Ureter (tissue), 1 donor: ENCODE measurements at places on chromosomes 6 and 20.

DNA sequence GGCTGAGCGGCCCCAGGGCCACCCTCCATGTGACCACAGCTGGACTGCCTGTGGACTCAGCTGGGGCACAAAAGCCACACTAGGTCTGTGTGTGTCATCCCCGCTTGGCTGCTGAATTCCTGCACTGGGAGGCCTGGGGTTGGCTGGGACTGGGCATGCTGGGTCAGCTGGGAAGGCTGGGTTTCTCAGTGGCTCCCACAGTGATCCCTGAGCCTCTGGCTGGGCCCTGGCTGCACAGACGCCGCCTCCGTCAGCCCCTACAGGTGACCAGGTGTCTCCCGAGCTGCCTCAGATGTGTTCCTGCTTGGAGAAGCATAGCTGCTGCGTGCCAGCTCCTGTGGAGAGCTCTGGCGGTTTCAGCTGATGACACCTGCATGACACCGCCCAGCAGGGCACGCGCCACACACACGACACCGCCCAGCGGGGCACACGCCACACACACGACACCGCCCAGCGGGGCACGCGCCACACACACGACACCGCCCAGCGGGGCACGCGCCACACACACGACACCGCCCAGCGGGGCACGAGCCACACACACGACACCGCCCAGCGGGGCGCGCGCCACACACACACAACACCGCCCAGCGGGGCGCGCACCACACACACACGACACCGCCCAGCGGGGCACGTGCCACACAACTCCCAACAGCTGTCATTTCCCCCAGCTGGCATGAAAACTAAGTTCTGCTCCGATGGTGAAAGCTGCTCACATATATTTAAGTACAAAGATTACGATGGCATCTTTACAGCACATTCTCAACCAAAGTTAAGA, 88.8 kb downstream of the TAF4 start:
- DNase-seq = no peak

GRCh38 chr20:50029697-50030461, 47.1 kb downstream of the SNAI1 start:
- no peak for DNase-seq

GRCh38 chr20:11492386-11492785, 425.3 kb upstream of the BTBD3 start:
- DNase-seq = no peak

GRCh38 chr6:97150932-97151331, 132.1 kb downstream of the MMS22L start:
- no peak for DNase-seq

DNA sequence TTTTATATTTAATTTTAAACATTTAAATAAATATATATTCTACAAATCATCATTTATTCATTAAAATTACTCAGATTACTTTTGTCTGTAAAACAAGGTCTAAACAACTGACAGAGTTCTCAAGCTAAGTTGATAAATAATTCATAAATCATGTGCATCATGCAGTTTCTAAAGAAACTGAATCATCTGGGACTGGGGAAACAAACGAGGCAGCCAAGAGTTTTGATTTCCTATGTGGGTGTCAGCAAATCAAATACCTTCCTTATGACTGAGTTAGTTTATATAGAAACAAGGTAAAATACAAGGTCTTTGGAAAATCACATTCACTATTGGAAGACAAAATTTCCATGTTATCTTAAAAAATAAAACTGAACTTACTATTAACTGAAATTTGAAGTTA, 149.9 kb upstream of the BEND6 start:
- no peak for DNase-seq

DNA sequence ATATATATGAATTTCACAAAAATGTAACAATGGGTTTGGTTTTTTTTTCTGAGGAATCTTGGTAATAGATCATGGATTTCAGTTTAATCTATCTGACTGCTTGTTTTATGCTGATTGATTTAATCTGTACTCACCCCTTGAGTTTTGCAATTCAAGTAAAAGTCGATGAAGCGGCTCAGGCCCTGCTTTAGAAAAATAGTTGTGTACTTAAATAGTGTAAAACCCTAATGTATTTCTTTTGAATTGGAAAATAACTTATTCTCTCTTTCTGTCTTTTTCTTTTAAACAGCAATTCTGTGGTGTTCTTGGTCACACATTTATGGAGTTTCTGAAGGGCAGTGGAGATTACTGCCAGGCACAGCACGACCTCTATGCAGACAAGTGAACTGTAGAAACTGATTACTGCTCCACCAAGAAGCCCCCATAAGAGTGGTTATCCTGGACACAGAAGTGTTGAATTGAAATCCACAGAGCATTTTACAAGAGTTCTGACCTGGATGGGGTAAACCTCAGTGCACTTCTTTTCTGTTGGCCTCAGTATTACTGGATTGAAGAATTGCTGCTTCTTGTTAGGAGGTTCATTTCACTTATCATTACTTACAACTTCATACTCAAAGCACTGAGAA, 4.0 kb downstream of the LOC128125822 start:
- no peak for DNase-seq

- no peak for DNase-seq
Measured at GRCh38 chr6:132114201-132114825, 163.1 kb upstream of the CCN2 start.

GRCh38 chr6:9848094-9848493, 566.8 kb downstream of the TFAP2A start:
- DNase-seq = no peak

DNA sequence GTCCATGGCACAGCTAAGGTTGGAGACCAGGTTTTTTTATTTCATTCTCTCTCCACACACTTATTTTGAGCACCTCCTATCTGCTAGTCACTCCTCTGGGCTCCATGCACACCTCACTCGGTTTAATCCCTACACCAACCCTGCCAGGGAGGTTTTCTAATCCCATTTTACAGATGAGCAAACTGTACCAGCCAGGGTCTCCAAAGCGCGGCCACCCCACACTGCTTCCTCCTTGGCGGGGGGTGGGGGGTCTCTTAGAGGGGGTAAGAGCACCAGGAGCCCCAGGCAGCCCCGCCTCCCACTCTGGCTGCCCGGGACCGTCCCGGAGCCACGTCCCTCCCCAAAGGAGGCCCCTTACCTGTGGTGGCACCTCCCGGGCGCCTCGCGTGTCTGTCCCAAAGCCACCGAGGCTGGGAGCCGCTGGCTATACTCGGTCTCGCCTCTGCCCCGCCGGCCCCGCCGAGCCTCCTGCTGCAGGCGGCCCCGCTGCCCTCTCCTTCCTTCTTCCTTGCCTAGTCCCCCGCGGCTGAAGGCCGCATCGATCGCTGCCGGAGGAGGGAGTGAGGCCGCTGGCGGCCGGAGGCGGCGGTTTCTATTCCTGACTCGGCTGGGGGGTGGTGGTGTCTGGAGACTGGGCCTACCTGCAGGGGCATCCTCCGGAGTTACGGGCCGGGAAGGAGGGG, at the start of gene KCNS1:
KCNS1 (minus strand) TSS at position 565 of the 683 bp plus-strand sequence. CDS start 1,891 bp downstream, outside the sequence.
- DNase-seq = no peak
